H1 (cell line): ENCODE measurements at places on chromosomes 3 and 15. TPM values are rescaled to one million over a fixed set of nuclear protein-coding genes. Genes with fewer than 3 reads are reported as not detected.

GHSR gene
- not detected in 2 replicates for total RNA-seq

IL17RD gene
- 41.3 and 48.9 TPM in 2 replicates for total RNA-seq

SAMMSON gene
- total RNA-seq = not detected in 2 replicates

TRANK1 gene
- 8.8 TPM in 2 replicates for total RNA-seq

DNAJB8 gene
- not detected in 2 replicates for total RNA-seq

AGTR1 gene
- total RNA-seq = not detected in 2 replicates

HOMER2 gene
- 26.2 and 27.6 TPM in 2 replicates for total RNA-seq

GAP43 gene
- 21.9 and 22.6 TPM in 2 replicates for total RNA-seq

GPR171 gene
- total RNA-seq = not detected in 2 replicates

XCR1 gene
- total RNA-seq = not detected in 2 replicates

GOLGA6L7 gene
- total RNA-seq = not detected in 2 replicates

EPB42 gene
- total RNA-seq = not detected in 2 replicates

DNA sequence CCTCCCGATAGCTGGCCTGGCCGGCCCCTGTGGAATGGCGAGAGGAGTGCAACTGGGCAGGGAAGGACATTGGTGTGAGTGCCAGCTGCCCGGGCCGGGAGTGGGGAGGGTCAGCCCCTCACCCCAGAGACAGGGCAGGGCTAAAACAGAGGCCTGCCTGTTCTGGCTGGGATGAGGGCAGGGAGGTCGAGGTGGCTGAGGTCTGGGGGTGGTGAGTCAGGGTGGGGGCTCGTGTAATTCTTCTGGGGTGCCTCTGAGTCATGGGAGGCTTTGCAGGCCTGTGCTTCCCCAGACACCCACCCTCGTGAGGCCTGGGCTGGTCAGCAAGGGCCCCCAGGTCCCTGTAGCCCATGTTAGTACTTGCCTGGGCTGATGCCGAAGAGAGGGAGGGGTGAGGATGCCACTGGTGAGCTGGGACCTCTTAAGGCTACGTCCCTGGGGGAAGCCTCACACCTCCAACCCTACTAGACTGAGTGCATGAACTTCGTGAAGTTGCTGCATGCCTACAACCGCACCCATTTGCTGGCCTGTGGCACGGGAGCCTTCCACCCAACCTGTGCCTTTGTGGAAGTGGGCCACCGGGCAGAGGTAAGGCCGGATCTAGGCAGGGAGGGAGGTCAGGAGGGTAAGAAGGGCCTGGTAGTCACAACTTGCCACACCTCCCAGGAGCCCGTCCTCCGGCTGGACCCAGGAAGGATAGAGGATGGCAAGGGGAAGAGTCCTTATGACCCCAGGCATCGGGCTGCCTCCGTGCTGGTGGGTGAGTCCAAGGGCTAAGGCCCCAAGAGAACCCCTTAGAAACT lies 1.7 kb downstream of the SEMA3B start:
- no peak for DNase-seq

DNA sequence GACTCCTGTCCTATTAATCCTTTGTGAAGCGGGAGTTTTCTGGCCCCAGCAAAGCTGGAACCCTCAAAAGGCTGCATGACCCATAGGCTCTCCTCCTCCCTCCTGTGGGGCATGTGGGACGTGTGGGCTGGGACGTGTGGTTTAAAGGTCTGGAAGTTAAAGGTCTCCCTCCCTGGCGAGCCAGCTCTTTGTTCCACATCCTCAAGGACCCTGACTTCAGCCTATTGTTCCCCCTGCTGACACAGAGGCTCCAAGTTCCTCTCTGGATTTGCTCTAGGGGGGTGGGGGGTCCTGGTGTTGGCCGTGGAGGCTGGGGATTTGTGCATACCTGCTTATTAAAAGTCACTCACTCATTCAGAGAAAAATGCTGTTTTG lies 44.2 kb downstream of the SMAD6 start:
- DNase-seq = no peak

GRCh38 chr3:8542190-8543135 lies 40.8 kb downstream of the LMCD1 start:
- no peak for DNase-seq

DNA sequence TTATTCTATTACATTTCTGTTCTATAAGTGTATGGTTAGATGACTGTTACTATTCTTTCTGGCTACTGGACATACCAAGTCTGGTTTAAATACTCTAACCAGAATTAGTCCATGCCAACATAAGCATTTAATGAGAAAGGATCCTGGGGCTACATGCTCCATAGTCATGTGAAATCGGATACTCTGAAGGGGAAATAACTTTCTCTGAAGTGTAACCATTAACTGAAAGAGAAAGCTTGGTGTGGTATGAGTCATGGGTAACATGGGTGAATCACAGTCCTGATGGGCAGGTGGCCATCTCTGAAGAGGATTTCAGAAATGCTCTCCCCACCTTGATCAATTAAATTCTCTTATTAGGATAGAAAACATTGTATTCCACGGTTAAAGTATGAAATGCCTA lies 69.4 kb downstream of the FHIT start:
- DNase-seq = no peak

- DNase-seq = no peak
Observed at GRCh38 chr15:64667736-64668161, 107.6 kb downstream of the RBPMS2 start.

- DNase-seq = no peak
Observed at GRCh38 chr3:150220799-150221198, 187.3 kb upstream of the TSC22D2 start.

DNA sequence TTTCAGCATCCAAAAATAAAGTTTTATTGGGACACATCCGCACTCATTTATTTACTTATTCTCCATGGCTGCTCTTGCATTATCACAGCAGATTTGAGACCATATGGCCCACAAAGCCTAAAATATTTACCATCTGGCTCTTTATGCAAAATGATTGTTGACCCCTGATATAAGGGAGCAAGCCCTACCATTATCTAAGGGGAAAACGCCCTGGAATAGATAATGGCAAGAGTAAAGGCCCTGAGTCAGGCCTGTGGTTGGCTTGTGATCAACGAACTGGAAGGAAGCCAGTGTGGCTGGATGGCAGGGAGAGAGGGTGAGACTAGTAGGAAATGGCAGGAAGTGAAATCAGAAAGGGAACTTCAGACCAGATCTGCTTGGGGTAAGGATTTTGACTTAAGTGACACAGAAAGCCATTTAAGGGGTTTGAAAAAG lies 24.6 kb upstream of the DMXL2 start:
- DNase-seq = no peak

- DNase-seq = no peak
Observed at GRCh38 chr15:99170476-99171065, 65.7 kb downstream of the SYNM start.

- DNase-seq = no peak
Observed at GRCh38 chr3:9718118-9718517, 13.4 kb upstream of the BRPF1 start.

GRCh38 chr15:96325541-96326327 lies 4.8 kb upstream of the NR2F2 start:
- DNase-seq = no peak

- no peak for DNase-seq
Observed at GRCh38 chr3:179268400-179269051, 17.6 kb upstream of the KCNMB3 start.

DNA sequence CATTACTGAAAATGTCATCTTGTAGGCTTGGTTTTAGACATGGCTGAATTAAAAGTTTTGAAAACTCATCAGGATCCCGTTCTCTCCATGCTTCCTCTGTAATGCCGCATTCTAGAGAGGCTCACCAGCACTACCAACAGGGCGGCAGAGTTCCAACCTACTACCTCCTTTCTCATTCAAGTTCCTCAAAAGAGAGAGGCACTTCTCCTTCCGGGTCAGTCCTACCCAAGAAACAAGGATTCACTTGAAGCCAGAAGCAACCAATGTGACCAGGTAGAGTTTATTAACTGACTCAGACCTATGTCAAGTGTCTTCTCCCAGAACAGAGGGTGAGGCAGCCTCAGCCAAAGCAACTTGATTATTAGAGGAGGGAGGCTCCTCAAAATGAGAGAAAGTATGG lies 59.8 kb upstream of the GYG1 start:
- no peak for DNase-seq

GRCh38 chr3:25821746-25822573 lies 32.1 kb downstream of the OXSM start:
- DNase-seq = no peak

DNA sequence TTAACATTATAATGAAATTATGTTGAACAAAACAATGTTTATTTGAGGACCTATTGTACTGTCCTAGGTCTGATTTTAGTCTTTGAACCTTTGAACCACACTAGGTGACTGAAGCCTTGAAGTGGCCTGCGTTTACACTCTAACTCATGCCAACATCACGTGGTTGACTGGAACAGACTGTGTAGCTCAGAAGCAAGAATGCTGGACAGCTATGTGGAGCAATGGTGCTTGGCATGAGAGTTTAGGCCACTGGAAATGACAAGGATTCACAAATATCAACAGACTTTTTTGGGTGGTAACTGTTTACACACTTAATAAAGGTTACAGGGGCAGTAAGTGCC lies 391.5 kb downstream of the RAP2B start:
- no peak for DNase-seq

- DNase-seq = no peak
Observed at GRCh38 chr3:70224337-70224736, 88.1 kb downstream of the MDFIC2 start.

DNA sequence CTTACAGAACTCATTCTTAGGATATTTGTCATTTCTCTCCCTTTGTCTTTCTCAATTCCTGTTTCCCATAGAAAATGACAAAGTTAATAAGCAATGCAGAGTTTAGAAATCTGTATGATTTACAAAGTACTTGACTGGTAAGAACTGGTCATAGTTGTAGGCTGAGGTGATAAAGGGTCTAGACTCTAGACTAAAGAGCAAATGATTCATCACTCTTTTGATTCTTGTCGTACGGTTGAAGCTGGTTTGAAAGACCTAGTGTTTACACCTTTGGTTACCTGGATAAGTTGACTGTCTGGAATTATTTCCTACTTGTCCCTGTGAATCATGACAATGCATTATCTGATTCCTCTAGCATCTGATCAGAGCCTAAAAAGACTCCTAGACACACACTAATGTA lies 58.9 kb upstream of the TP63 start:
- no peak for DNase-seq

DNA sequence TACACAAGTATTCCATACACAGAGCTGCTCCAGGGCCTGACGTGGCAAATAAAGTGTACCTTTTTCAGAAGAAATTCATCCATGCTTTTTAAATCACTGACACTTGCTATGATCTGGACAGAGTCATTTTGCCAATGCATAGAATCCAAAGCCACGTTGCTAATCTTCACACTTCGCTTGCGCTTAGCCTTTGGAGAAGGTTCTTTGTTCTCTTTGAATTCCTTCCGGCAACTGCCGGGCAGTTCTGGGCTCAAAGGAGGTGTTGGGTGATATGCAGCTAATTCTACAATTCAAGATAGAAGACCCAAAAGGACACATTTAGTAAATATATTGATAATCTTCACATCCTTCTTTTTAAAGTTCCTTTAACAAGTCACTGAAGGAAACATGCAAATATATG lies 69.9 kb downstream of the NR2E3 start:
- no peak for DNase-seq

GRCh38 chr3:34323517-34323916 lies 525.1 kb downstream of the PDCD6IP start:
- DNase-seq = no peak

DNA sequence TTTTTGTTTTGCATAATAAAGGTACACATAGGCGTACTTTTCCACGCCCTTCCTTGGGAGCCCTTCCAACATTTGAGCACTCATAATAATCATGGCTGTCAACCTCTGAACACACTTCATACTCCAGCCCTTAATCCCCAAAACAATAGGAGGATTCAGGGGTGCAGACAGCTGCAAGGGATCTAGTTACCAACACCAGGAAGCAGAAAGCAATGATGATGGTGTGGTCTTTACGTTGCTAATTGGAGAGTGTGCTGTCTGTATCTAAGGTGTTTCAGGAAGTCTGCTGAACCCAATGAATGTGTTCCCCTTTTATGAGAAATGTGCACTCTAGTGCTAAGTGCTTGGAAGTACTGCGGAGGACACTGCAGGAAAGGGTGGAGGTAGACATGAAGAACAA lies 60.3 kb upstream of the PDZRN3 start:
- DNase-seq = no peak

- DNase-seq = no peak
Observed at GRCh38 chr3:188687389-188687788, 484.4 kb upstream of the TPRG1 start.

- DNase-seq = no peak
Observed at GRCh38 chr15:89769366-89769765, 6.8 kb upstream of the MESP2 start.

GRCh38 chr3:52494445-52494844 lies 693 bp upstream of the STAB1 start:
- no peak for DNase-seq

GRCh38 chr3:85483986-85484385 lies 525.2 kb downstream of the CADM2 start:
- DNase-seq = no peak

DNA sequence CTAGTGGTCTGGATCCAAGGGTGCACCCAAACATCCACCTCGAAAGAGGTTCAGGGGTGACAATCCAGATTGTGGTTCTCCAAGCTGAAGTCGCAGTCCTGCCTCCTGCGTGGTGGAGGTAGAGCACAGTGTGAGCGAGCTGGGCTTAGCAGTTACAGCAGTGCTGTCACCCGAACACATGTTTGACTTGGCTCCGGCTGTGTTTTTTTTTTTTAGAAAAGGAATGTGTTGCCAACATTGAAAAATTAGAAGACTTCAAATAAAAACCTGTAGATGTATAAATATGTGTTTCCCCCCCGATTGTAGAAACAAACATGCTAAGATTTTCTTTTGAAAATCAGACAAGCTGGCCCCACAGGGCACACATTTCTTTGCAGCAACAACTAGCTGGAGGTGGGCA lies 530.8 kb downstream of the SHQ1 start:
- no peak for DNase-seq

DNA sequence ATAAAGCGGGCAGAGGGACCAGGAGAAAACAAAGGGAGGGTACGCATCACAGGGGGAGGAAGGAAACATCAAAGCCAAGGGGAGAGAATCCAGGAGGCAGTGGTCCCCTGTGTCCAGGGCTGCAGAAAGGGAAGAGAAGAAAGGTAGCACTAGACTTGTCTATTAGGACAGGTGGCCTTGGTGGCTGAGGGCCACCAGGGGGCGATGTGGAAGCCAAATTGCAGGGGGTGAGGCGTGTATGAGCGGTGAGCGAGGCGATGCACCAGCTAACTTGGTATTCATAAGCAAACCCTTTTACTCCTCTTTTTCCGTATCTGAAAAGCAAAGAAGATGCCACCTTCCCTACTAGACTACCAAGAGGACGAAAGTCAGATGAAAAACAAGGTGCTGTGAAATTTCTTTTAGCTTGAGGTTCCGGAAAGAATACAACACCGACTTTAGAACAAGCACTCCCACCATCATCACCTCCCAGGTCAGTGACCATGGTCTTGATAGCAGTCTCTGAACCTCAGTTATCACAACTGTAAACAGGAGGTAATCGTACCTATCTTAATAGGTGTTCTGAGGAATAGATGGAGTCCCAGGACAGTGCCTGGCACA lies 654.4 kb upstream of the ADAMTS9 start:
- DNase-seq = peak; percentile 89
